Osteocyte (in vitro differentiated cells): ENCODE measurements at places on chromosomes 3 and 15. TPM values are rescaled to one million over a fixed set of nuclear protein-coding genes. Genes with fewer than 3 reads are reported as not detected.

GRCh38 chr3:107356706-107357105 is 20.5 kb upstream of the CCDC54 start:
- H3K4me1 ChIP-seq: no peaks in the 10 kb centered on the region
- H3K27me3 ChIP-seq: no peaks in the 10 kb centered on the region
- no peak overlapping the region for H3K4me3 ChIP-seq
- no peak overlapping the region for H3K27ac ChIP-seq

The RFT1 gene
- total RNA-seq: 19.1 and 21.4 TPM in 2 replicates

The MESP1 gene
- 2.1 and 2.2 TPM in 2 replicates for total RNA-seq

DNA sequence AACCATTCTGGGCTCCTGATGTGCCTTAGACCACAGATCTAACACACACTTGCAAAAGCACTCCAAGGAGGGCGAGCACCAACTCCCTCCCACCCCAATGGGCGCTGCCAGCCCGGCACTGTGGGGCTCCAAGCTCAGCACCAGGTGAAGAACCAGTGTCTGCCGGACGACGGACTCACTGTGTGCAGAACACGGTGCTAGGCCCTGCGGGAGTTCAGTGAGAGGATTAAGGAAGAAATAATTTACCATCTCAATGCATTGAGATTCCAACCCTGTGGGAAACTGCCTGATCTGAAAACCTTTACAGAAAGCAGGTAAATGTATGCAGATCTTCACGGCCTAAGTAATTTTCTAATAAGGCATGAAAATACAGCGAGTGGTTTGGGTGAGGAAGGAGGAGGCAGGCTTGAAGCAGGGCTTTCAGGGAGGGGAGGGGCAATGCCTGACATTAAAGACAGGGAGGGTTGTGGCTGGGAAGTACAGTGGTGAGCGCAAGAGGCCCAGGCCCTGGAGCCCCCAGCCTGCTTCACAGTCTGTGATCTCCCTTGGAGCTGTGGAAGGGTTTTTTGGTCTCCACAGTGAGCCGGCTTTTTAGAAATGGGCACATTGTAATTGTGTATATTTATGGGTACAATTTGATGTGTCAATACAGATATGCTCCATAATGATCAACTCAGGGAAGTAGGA is 35.6 kb upstream of the CHRNB4 start:
- H3K4me3 ChIP-seq: no peak overlapping the region
- no peaks in the 10 kb centered on the region for H3K36me3 ChIP-seq
- DNase-seq: no peak
